ENCODE measurements at places on chromosomes 5 and 9.
A peak's percentile ranks its signal among the peaks of the same experiment; 100 is the strongest.

GRCh38 chr9:85511746-85512145 is 230.0 kb downstream of the AGTPBP1 start:
- DNase-seq: no peak

DNA sequence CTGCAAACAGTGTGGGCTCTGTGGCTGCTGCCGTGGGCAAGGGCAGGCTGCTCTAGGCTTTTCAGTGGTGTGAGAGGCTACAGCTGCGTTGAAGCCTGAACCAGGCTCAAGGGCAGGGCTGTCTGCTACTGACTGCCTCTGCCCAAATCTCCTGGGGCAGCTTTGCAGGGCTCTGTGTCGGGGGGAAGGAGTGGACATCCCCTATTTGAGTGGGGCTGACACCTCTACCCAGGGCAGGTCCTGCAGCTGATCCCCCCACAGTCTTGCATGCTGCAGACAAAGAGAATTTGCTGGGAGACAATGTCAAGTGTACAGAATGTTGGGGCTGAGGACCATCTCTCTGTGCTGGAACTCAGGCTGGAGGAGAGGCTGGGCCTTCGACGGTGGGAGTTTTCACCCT is 240.2 kb downstream of the PBX3 start:
- no peak for DNase-seq

DNA sequence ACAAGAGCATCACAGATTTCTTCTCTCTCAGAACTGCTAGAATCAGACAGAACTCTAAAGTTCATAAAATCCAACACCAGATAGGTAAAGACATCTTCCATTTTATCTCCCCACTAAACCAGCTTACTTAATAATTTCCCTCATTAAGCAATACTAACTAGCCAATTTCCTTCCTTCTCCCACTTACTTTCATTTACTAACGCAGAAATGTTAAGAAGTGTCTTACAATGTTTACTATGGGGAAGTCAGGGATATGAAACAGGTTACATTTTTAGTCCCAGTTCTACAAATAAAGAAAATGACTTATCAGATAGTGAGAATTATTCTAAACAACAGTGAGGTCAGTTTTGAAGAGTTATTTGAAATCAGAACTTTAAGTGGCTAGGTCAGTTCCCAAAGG is 236.5 kb downstream of the FBXL17 start:
- DNase-seq: no peak

- no peak for DNase-seq
Observed at GRCh38 chr5:163366757-163367156, 70.6 kb upstream of the CCNG1 start.

- DNase-seq: no peak
Observed at GRCh38 chr9:7240569-7241311, 483.0 kb downstream of the KDM4C start.

DNA sequence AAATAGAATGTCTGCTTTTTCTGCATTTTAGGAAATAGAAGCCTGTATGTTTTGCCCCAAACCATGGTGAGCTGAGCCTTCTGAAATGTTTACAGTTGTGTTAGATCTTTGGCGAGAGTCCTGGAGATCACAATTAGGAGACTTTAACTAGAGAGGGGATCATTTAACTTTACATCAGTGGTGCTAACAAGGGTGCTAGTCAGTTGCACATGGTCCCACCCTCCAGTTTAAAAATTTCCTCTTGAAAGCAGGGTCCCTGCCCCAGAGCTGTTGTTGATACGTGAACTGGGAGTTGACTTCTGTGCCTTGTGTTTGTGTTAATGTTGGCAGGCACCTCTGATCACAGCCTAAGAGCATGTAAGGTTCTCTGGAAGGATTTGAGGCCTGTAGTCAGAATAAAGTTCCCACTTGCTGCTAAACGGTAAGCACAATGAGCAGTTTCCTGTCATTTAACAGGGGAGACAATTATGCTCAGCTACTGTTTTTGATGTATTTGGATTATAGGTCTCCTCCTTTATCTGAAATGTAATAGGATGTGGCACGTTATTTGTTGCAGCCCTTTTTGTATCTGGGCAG is 43.7 kb downstream of the RASGRF2 start:
- DNase-seq: no peak

DNA sequence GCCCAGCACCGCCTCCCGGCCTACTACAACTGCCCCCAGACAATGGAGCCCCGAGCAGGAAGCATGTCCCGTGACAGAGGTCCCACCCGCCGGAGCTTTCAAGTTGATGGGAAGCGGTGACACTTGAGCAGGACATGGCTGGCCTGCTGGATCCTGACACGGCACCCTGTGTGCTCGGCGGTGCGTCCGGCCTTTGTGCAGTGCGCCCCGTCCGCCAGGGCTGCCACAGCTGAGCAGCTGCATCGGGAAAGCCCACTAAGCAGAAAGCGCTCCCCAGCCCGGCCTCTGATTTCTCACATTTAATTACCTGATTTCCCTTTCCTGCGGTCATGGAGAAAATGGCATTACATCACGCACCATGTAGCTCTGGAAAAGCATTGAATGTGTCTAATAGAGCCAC is 611.9 kb downstream of the IRX1 start:
- no peak for DNase-seq

DNA sequence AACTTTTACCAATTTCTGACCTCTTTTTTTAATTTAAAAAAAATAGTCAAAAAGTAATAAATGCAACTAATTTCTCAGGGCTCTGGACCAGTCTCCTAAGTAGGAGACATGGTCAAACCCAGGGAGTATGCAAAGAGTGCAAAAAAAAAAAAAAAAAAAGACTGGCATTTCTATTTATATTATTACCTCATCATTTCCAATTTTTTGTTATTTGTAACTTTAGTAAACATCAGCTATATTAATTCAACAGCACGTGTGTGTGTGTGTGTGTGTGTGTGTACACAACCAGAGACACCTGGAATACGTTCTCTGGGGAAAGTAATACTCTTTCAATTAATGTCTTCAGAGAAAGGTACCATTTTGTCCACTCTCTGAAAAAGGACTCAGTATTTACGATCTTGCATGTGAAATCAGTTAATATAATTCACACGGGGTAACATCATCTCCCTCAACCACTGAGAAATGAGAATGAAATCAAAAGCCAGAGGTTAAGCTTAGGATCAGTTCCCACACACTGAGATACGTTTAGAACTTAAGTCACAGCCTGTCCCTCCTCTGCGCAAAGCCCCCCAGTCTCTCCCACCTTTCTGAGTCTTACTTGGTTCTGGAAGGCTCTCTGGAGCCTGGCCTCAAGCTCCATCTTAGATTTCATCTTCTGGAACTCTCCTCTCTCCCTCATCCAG is 21.9 kb downstream of the ZNF608 start:
- no peak for DNase-seq

DNA sequence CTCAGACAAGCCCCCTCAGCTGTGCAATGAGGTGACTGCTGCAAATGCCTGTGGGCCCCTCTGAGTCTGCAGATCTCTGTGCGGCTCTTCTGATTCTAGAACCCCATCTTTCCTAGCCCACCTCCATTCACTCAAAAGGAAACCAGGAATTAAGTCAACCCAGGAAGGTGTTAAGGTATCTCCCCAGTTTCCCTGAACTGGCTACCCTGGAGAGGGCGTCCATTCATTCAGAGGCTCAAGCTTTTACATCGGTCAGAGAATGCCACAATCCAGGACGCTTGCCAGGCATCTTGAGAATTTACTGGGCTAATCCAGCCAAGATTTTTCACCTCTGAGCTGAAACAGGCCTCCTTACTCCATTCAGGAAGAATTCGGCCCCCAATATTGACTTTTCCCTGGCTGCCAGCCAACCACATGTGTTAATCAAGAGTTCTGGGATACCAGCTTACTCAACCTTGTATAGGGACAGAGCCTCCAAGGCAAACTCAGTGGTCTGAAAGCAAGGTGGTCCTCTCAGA is 889 bp upstream of the ADAMTS12 start:
- DNase-seq: peak; percentile 14

DNA sequence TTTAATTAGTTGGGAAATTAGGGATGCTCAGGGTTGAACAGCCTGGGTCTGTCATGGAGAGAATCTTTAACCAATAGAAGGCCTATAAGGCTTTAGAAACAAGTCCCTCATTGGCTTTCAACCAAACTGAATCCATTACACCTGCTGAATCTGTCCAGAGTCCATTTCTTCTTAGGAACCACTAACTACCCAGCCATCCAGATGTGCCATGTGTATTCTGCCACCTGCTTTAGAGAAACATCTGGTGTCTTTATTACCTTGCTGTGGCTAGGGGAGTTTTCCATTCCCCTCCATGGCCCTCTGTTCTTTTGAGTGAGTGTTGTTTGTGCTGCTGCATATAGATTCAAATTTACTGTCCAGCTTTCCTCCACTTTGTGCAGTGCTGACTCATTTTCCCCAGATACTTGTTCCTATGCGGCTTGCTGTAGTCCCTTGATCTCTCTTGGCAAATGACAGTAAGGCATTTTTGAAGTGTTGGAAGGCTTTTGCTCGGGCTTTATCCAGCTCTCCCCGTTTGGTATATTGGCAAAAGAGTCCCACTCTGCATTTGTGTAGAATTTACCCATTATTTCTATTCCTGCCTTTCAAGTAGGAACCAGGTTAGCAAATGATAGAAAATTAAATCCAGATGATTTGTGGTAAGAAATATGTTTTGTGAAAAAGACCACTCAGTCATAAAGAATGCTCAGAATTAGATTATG is 54.6 kb downstream of the NLN start:
- DNase-seq: no peak

GRCh38 chr5:113201715-113202114 is 225.1 kb downstream of the DCP2 start:
- no peak for DNase-seq

All from NCI-H1417 (cell line).